ENCODE measurements at places on chromosomes 7 and 10.

DNA sequence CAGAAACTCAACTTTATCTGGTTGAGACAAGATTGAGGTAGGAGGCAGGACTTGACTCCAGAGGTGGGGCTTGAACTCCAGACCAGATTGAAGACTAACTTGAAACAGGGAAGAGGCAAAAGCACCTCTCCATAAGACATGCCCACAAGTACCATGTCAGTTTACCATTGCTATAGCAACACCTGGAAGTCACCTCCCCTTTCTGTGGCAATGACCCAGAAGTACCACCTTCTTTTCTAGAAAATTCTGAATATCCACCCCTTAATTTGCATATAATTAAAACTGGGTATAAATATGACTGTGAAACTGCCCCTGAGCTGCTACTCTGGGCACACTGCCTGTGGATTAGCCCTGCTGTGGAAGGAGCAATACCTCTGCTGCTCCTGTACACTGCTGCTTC lies 4.9 kb upstream of the TOMM7 start:
- no peak for DNase-seq

DNA sequence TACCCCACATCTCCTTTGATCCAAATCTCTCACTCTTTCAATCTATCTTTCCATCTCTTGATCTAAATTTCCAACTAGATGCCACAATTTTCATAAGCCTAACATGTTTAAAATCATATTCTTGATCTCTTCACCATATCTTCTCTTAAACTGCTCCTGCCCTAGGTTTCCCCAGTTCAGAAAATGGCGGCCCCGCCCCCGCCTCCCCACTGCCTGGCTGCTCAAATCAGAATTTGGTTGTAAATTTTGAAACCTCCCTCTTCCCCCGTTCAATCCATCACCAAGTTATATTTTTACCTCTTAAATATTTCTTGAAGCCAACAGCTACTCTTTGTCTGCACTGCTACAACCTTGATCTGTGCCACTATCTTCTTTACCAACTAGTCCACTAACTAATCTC lies 27.3 kb upstream of the PRTFDC1 start:
- no peak for DNase-seq

GRCh38 chr10:103235775-103236174 lies 9.9 kb upstream of the RPEL1 start:
- DNase-seq: no peak

- DNase-seq: no peak
Measured at GRCh38 chr7:16068183-16068582, 353.2 kb downstream of the CRPPA start.

DNA sequence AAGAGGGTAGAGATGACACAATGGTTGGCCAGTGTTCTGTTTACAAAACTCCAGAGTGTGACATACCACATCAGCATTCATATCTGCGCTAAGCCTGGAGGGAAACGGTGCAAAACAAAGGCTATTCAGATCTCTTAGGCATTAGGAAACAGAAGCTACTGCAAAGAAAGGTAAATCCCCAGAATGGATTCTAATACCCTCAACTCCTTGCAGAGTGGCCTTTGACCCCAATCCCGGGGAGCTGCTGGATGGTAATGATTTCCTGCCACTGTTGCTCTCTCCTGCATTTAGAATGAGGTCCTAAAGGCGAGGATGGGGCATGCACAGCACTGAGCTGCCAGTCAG lies 65.2 kb downstream of the AOAH start:
- no peak for DNase-seq

DNA sequence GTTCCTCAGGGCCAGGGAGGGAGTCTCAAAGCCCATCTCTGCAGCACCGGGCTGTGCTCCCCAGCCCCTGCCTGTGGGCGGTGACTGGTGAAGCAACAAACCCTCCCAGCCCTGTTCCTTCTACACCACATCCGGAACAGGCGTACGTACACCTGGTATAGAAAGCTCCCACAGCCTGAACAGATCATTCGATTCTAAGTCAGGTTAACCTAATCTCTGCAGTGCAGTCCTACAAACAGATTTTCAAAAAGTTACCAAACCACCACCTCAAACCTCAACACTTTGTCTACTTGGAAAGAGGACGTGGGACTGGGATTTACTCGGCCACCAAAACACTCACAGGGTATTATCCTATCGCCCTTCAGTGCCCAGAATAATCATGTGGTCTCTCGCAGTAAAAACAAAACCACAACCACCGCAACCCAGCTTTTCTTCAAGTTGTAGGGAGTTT lies 238.4 kb downstream of the DIP2C start:
- peak; percentile 58 for DNase-seq

- DNase-seq: no peak
Measured at GRCh38 chr10:76618171-76618570, 1019.4 kb downstream of the KCNMA1 start.

DNA sequence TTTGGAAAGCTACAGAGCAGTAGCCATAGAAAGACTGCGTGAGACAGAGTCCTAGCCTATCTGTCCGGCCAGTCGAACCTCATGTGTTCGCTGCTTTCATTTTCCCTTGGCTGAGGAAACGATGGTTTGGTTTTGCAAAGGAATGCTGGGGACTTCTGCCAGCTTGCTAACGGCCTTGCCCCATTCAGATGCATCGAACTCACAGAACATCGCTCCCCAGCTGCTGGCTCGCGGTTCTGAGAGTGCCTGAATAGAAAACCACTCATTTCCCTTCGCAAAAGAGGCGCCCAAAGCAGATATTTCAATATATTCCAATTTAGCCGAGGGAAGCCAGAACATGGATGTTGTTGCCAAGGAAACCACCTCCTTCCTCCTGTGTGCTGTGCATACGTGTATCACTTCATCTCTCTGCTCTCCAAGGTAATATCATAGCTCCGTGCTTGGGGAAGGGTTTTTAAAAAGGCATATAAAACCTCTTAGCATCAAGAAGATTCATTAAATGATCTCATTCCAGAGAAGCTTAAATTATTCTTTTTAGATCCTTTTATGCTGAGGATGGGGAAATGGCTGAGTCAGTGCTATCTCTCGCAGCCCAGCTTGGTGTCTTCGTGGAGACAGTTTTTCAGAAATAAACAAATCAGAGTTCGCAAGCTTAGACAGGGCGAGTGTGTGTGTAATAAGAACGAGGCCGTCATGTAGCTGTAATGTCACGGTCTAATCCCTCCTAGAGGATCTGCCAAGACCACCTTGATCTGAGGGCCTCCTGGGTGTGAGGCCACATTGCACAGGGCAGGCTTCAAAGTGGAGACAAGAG lies 215.2 kb downstream of the RPS24 start:
- no peak for DNase-seq

GRCh38 chr7:120442838-120443237 lies 169.9 kb downstream of the KCND2 start:
- no peak for DNase-seq

GRCh38 chr7:33446551-33446950 lies 317.2 kb downstream of the BBS9 start:
- no peak for DNase-seq

GRCh38 chr7:155953781-155954549 lies 141.7 kb upstream of the SHH start:
- no peak for DNase-seq

- no peak for DNase-seq
Measured at GRCh38 chr7:81638198-81638597, 131.6 kb downstream of the HGF start.

GRCh38 chr7:19376538-19376937 lies 231.3 kb upstream of the FERD3L start:
- DNase-seq: no peak

- no peak for DNase-seq
Measured at GRCh38 chr10:12191715-12192114, 4.0 kb downstream of the NUDT5 start.

- no peak for DNase-seq
Measured at GRCh38 chr7:131957338-131958020, 401.1 kb upstream of the PODXL start.

- DNase-seq: no peak
Measured at GRCh38 chr10:123117644-123118417, 17.9 kb upstream of the HMX3 start.

- DNase-seq: no peak
Measured at GRCh38 chr7:85708221-85708620, 521.4 kb upstream of the SEMA3D start.

DNA sequence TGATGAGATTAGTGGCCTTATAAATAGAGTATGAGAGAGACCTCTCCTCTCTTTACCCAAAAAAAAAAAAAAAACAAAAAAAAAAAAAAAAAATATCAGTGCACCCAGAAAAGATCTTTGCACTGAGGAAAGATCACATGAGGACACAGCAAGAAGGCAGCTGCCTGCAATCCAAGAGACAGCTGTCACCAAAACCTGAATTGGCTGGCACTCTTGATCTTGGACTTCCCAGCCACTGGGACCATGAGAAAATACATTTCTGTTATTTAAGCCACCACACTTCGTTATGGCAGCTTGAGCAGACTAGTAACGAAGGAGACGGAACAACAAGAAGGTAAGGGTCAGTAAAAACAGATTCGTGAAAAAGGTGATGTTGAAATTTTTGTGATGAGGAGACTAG lies 47.0 kb downstream of the TMEM106B start:
- no peak for DNase-seq

DNA sequence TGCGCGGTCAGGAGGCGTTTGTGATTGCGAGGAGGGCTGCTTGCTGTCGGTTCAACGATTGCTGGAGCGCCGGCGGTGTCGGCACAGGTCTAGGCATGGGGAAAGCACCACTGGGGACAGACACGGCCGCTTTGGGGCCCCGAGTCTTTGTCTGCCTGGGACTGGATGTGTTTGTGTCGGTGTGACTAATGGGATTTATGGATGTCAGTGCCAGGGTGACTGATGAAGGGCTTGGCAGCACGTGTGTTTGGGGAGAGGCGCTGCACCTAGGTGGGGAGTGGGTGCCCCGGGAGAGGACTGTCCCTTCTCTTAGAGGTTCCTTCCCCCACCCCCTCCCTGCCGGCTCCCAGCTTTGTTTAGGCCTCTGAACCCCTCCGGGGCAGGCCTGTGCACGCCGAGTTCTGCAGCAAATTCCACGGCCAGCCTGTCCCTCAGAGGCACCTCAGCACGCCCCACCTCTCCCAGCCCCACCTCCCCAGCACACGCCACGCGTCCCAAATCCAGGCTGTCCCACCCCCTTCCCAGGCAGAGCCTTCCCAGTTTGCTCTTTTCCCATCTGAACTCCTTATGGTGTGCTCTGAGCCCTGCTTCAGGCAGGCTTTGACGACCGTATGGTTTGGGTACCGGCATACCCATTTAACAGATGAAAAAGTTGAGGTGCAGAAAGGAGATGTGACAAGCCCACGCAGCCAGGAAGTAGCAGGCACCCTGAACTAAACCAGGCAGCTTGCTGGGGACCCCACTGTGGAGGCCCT lies 6.4 kb upstream of the TNRC18 start:
- no peak for DNase-seq

- DNase-seq: no peak
Measured at GRCh38 chr10:67988606-67989005, 86.5 kb downstream of the HERC4 start.

DNA sequence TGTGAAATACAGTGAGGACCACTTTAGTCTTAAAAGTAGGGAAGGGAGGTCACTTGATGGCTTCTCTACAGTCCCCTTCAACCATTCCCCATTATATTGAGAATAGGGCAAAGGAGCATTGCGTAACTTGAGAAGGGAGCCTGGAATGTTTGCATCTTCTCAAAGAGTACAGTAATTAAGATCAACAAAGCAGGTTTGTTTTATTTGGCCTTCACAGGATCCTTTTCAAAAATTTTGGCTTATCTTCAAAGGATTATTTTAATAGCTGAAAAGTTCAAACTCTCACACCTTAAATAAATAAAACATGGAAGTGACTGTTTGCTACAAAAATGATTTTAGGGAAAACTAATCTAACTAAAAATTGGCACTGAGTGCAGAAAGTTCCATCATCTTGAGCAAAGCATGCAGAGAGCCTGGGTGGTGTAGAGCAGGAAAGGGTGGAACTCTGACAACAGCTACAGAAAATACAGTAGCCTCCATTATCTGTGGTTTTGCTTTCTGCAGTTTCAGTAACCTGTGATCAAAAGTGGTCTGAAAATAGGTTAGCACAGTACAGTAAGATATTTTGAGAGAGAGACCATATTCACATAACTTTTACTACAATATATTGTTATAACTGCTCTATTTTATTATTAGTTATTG lies 214.0 kb downstream of the MDFIC start:
- DNase-seq: no peak

DNA sequence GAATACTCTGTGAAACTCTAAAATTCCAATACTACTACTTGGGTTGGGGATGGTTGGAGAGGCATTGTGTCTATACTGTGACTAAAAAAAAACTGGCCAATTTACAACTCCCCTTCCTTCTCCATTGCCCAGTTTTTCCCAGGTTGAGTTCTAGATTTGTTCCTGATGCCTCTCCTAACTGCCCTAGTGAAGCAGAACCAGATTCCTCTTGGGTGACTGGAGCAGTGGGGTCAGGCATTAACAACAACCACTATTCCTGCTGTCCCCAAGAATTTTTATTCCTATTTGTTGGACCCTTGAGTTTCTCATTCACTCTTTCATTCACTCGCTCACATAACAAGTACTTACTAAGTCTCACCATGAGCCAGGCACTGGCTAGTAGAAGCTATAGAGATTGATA lies 5.8 kb downstream of the GOT1 start:
- DNase-seq: no peak

- DNase-seq: no peak
Measured at GRCh38 chr10:90161-90560, 41.1 kb upstream of the TUBB8 start.

- no peak for DNase-seq
Measured at GRCh38 chr7:74217455-74218342, 7.9 kb downstream of the LAT2 start.

GRCh38 chr10:132136689-132137088 lies 50.1 kb upstream of the DPYSL4 start:
- no peak for DNase-seq

DNA sequence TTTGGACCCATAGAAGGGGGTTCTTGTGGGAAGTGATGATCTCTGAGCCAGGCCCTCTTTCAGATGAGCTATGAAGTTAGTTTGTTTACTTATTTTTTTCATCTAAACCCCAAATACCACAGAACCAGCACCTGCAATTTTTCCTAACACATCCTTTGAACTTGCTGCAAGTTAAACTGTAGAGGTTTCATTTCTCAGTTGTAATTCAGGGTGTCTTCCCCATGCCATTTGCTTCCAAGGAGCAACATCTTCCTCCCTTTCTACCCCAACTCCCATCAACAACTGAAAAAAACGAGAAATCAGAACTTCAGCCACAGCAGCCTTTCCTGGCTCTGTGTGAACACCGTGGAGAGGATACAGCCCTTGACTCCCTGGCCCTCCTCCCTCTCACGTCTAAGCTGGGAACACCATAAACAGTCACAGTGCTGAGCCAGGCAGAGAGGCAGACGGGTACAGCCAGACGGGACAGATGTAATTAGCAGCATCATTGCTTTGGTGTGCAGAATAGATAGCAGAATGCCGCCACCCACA lies 63.6 kb downstream of the RGS10 start:
- DNase-seq: no peak

- no peak for DNase-seq
Measured at GRCh38 chr7:152615031-152615741, 60.8 kb downstream of the XRCC2 start.
